ENCODE measurements at places on chromosomes 2 and 18.

- no peak for DNase-seq
These were observed 101.7 kb upstream of the LGALSL start for GRCh38 chr2:64352292-64352691.

DNA sequence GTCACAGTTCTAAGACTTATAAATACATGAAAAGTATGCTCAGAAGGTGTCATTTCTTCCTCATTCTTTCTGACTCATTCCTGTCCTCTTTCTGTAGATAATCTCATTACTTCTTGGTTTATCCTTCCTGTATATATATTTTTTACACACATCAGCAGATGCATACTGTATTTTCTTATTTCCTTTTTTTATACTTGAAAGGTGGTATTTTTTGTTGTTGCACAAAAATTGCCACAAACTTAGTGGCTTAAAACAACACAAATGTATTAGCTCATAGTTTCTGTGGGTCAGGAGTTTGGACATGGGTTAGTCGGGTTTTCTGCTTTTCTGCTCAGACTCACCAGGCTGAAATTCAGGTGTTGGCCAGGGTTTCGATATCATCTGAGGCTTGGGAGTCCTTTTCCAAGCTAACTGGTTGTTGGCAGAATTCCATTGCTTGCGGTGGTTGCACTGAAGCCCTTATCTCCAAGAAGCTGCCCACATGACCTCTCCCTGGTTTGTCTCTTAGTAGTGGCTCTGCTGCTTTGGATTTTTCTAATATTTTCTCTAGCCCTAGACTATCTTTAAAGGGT, 162.6 kb downstream of the FMNL2 start:
- DNase-seq: no peak

DNA sequence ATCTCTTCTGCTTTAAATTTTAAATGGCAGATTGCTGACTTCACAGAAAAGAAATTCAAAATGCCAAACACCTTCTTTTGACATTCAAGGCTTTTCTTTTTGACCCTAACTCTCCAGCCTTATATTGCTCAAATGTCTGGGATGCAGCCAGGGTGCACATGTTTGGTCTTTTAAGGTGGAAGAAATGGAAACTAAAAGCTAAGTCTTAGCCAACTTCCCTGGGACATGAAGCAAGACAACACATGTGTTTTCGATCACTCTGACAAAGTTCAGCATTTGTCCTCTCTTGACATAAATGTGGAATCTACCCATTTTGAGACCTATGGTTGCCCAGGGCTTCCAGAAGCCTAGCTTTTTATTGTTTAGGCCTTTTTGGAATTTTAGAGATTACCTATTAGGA, 161.6 kb downstream of the RDH14 start:
- no peak for DNase-seq

DNA sequence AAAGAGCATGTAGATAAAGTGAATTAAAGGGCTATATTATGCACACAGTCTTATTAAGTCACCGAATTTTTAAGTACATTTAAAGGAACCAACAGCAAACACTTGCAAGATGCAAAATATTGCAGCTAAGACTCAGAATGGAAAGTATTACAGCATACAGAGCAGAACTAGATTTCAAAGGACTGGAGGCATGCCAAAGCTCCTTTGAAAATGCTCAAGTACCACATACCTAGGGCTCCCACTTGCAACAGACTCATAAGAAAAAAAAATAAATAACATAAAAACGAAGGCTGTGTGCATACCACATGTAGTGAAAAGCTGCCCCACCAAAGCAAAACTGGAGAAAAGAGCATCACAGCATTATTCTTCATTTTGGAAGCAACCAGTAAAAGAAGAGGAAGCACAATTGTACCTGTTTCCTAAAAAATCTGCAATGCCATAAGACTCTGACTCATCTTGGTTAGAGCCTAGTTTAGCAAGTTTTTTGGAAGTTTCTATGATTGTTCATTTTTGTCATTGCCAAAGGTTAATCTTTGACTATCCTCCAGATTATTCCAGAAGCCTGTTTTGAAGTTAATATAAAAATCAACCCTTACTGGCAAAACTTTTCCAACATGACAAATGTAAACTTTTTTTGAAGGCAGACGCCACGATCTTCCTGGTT, 306.0 kb upstream of the COL3A1 start:
- no peak for DNase-seq

DNA sequence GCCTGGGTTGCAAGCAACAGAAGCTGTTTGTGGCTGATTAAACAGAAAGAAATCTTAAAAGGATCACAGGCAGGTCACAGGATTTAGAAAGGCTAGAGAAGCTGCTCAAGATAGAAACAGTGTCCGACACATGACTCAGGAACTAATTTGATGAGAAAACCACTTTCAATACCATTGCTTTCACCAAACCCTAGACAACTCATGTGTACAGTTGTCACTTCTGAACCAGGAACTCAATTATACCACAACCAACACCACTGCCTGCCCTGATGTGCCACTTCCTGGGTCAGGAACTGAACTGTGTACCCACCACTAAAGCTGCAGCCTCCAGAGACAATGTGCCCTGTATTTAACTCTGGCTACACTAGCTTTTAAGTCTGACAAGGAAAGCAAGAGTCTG, 56.0 kb downstream of the TMEM247 start:
- no peak for DNase-seq

- no peak for DNase-seq
These were observed 78.5 kb downstream of the FIGN start for GRCh38 chr2:163657281-163657656.

DNA sequence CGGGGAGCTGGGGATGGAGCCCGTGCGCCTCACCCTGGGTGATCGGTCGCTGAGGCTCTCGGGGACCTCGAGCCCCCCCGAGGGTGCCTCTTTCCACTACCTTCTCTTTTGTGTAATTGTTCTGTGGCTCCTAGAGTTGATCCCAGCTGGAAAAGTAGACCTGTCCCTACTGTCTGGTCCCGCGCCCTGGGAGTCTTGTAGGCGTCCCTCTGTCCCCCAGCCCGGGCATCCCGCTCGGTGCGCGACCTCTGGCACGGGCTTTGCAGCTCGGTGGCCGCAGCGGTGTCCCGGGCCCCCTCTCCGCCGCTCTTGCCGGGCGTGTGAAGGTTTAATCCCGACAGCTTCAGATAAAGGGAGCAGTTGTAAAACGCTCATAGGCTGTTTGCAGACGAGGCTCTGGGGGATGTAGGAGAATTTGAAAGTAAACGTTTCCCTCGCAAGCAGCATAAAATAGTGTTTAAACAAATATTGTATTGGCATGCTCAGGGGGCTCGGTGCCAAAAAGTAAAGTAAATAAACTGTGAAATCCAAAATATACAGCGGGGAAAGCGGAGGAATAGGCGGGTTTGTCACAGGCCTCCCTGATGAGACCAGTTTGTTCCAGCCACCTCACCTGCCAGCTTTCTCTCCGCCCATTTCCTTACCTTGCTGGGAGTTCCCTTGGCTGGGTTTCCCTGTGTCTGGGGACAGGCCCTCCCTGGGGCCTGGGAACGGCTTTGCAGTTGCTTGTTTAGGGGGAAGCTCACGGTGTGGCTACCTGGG, 1.9 kb downstream of the GLI2 start:
- DNase-seq: no peak

DNA sequence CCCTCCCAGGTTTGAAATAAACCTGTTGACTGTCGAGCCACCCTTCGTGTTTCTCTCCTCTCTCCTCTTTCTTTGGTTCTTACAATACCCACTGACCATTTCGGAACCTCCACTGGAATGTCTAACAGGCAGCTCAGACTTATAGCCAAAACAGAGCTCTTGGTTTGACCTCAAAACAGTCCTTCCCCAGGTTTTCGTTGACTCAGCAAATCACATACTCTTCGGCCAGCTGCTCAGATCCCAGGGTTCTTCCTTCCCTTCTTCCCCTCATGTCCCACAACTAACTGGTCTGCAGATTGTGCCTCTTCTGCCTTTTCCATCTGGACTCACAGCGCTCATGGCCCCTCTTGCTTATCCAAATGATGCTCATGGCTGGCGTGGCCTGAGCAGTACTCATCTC, 4.7 kb downstream of the ARMC9 start:
- DNase-seq: no peak

- no peak for DNase-seq
These were observed 53.1 kb upstream of the ARL5A start for GRCh38 chr2:151881342-151881741.

DNA sequence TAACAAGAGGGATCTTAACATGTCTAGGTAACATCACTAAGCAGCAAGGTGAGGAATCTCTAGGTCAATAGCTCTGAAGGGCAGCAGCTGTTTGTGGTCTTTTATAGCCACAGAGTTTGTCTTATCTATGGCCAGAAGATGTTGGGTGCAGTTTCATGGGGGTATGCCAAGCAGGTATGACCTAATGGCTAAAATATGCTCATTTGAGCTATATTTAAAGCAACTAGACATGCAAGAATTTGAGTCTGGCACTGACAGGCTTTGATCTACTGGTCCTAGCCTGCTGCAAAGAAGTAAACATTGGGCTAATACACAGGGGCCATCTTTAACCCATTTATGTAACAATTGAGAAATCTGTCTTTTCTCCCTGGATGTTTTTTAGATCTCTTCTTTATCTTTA, 13.9 kb upstream of the UGP2 start:
- DNase-seq: no peak

- DNase-seq: no peak
These were observed 390.7 kb upstream of the TMEFF2 start for GRCh38 chr2:192585418-192585817.

GRCh38 chr2:221779614-221780067, 207.5 kb upstream of the EPHA4 start:
- DNase-seq: no peak

DNA sequence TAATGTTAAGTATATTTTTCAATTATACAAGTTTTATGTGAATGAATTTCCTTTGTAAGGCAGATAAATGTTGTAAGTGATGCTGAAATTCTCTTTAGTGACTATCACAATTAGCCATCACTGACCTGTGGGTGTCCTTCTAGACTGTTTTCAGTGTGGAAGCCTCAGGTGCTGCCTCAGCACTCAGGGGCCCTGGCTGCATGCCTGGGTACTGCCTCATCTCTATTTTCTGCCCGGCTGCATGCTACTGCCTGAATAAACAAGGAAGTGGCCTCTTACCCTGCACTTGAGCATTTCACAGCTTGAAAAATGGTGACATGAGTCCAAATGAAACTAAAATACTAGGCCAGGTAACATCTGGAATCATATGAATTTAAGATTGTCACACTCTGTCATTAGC, 787.6 kb upstream of the SALL3 start:
- DNase-seq: no peak

- no peak for DNase-seq
These were observed 321.0 kb upstream of the NRP2 start for GRCh38 chr2:205361272-205361671.

DNA sequence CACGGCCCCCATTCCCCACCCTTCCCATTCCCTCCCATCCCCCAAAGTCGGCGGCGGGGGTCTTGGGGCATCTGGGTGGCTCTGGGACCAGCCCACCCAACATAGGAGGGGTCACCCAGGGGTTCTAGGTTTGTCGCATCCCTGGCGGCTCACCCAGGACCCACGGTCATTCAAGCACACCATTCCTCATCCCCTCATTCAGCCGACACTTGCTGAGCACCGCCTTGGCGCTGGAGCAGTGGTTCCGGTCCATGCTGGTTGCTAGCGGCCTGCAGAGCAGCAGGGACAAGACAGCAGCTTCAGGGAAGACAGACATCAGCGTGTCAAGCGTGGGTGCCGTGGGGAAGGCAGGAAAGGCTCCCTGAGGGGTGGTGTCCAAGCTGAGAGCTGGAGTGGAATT, 50.5 kb upstream of the OTOS start:
- DNase-seq: no peak

DNA sequence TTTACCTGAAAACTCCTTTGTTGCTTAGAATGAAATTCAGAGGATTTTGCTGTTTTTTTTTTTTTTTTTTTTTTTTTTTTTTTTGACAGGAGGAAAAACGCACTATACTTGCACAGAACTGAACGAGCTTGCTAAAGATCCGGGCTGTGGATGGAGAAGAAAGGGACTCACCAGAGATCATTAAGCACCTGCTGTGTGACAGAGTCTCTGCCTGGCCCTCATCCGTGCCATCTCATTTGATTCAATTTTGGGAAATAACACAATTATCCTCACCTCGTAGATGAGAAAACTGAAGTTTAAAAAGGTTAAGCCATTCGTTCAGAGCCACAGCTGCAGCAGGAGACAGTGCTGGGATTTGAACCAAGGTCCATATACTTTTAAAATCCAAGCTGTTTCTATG, 775.4 kb upstream of the ID2 start:
- no peak for DNase-seq

DNA sequence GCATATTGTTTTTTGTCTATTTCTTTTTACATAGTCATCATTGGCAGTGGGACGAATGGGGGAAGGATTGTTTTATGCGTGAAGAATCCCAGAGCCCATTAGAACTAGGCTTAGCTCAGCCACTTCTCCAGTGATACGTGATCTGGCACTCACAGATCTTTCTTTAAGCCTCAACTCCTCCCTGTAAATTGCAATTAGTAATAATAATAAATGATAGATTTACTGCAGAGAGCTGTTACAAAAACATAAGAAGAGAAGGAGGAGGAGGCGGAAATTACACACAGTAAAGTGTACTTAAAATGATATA, 629.3 kb downstream of the NRXN1 start:
- DNase-seq: no peak

GRCh38 chr2:74028741-74029140, 44.0 kb downstream of the TET3 start:
- DNase-seq: no peak

DNA sequence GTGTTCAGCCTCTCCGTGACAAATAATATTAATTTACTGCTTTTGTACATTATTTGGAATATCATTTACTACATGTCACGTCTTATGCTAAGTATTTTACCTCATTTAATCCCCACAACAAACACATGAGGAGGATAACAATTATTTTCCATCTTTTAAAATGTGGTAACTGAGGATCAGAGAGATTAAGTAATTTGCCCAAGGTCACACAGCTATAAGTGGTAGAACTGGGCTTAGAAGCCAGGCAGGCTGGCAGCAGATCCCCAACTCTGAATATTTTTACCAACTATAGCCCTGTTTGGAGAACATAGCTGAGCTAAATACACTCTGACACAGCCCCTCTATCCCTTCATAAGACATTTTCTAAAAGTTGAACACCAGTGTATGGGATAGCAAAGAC, 24.1 kb downstream of the AP1S3 start:
- no peak for DNase-seq

GRCh38 chr2:1991126-1991525, 246.8 kb upstream of the PXDN start:
- no peak for DNase-seq

DNA sequence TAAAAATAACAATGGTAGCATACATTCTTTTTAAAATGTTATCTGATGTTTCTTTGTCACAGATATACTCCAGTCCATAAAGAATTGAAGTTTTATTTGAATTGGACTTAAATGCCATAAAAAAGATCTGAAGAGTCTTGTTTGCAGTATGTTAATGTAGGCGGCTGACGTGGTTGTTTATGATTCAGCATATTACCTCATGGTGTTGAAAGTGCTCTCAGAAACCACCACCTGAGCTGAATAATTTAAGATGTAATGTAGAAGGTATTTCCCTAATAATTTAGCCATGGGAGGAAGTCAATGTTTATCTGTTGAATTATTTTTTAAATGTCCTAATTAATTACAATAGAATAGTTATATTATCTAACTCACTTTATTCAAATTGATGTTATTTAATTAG, 58.6 kb upstream of the CHN1 start:
- DNase-seq: no peak

GRCh38 chr18:35510076-35510651, 12.4 kb upstream of the INO80C start:
- no peak for DNase-seq

GRCh38 chr2:40098786-40099470, 319.9 kb upstream of the THUMPD2 start:
- DNase-seq: no peak

GRCh38 chr2:181394741-181395437, 62.3 kb upstream of the ITGA4 start:
- no peak for DNase-seq
